ENCODE measurements at places on chromosomes 7 and 10. TPM values are rescaled to one million over a fixed set of nuclear protein-coding genes. Genes with fewer than 3 reads are reported as not detected.

Gene PAXIP1
- 16.6 TPM for total RNA-seq

Gene MKI67
- total RNA-seq = 85.4 TPM

Gene NKX6-2
- total RNA-seq = not detected

Gene HMX3
- not detected for total RNA-seq

Gene ARPC1A
- total RNA-seq = 252 TPM

Gene IGFBP1
- total RNA-seq = not detected

Gene PFKP
- 104 TPM for total RNA-seq

Gene WDR37
- total RNA-seq = 4.8 TPM

Gene SPDYE2B
- not detected for total RNA-seq

Gene DNAH11
- 1.5 TPM for total RNA-seq

Gene C1QL3
- total RNA-seq = not detected

Gene CCL26
- total RNA-seq = 33.9 TPM

Gene CALHM3
- total RNA-seq = 0.39 TPM

Gene RNF32
- 0.47 TPM for total RNA-seq

Gene ZP3
- total RNA-seq = 1.9 TPM

GRCh38 chr10:84993251-84994035 lies 665.1 kb downstream of the CCSER2 start:
- DNase-seq = no peak

DNA sequence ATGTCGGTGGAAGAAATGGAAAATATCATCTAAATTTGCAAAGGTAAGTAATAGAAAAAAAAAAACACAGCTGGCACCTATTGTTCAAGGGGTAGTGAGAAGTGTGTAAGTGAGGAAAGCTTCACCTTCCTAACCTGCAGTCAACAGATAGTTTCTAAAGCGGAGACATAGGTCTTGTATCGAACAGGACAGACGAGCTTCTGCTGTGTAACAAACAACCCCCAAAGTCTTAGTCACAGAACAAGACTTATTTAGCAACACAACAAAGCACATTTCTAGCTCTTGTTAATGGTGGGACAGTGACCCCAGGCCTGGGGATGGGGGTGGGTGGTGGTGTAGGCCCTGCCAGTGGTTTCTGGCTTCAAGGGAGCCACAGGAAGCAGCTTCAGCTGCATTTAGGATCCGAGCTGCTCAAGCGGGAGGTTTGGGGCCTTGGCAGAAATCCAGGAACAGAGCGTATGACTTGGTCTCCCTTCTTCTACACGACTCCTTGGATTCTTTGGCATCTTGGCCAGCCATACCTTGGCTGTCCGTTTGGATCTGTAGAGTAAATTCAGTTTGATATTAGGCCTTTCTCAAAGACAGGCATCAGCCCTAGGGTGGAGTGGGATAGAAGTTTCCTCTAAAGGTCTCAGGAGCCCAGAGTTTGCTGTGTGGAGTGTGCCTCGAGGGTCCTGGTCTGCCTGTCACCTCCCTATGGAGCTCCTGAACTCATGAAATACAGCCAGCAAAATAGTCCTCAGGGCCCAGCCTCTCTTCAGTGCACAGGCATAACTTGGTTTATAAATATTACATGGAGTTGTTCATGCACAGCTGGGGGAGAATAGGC lies 56.9 kb upstream of the SHH start:
- no peak for DNase-seq

DNA sequence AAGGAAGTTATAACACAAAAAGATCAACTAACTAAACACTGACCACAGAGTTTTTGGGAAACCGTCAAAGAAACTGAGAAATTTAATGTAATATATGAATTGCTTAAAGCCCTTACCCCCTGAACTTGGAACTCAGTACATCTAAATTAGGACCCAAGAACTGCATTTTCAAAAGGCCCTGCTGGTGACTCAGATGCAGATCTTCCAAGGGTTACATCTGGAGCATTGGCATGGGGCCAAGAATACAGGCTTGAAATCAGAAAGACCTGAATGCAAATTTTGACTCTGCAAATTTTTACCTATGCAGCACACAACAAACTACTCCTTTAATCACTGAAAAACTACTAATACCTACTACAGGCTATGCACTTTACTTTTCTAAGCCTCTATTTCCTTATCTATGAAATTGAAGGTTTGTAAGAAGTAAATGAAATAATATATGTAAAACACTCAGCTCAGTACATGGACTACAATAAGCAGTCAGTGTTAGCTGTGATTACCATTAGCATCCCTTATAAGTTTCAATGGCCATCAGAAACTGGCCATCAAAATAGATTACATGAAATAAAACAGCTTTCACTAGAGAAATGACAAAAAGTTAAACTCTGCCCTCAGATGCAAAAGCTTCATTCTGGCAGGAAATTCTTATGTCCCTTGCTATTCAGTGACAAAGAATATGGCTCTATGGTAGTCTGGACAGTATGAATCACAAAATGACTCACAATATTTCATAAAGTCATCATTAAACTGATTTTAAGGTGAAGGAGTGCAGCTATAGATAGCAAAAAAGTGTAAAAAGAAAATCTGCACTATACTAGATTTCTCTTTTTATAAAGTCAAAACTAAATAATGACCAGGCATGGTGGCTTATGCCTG lies 43.6 kb downstream of the NSUN6 start:
- DNase-seq = peak; percentile 73

GRCh38 chr10:16436758-16437539 lies at the start of gene PTER:
Gene PTER, plus strand, starts transcription at chr10:16437010. Its CDS starts 47,375 bp downstream, at chr10:16484385.
- no peak for DNase-seq

DNA sequence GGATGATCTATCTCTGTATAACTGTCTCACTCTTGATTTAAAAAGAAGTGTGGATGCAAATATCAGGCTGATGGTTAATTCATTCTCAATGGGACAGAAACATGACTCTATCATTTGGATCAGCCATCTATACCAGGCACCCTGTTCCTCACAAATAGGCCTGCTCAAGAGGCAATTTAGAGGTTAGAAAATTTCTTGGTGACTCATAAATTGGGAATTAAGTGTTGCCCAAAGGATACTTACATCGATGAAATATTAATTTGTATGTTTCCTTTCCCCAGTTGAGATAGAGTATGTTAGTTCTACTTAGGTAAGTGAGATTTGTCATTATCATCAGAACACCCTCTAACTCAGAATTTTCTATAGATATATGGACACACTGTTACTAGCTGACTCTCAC lies 57.7 kb downstream of the PRSS58 start:
- DNase-seq = no peak

GRCh38 chr10:79142522-79143309 lies 74.0 kb downstream of the ZMIZ1 start:
- DNase-seq = no peak

- no peak for DNase-seq
Observed at GRCh38 chr10:107098326-107098725, 66.2 kb downstream of the SORCS1 start.

DNA sequence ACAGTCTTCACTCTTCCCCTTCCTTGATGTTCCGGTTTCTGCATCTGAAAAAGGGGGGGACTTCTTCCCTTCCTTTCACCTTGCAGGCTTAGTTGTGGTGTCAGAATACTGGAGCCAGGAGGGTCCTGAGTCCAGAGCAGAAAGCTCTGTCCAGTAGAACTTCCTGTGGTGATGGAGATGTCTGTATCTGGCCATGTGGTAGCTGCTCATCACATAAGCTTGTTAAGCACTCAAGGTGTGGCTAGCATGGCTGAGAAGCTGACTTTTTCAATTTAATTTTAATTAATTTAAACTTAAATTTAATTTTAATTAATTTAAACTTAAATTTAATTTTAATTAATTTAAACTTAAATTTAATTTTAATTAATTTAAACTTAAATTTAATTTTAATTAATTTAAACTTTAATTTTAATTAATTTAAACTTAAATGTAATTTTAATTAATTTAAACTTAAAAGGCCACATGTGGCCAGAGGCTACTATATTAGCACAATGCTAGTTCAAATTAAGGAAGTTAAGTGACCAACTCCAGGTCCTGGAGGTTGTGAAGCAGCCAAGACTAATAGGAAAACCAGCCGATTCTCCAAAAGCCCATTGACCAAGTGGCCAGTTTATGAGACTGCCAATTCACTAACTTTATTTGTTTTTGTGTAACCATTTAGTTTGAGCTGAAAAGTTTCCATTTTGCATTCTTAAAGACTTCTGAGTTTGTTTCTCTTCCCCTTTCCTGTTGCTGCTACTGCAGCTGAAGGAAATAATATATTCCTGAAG lies 16.3 kb downstream of the MSRB2 start:
- DNase-seq = no peak

DNA sequence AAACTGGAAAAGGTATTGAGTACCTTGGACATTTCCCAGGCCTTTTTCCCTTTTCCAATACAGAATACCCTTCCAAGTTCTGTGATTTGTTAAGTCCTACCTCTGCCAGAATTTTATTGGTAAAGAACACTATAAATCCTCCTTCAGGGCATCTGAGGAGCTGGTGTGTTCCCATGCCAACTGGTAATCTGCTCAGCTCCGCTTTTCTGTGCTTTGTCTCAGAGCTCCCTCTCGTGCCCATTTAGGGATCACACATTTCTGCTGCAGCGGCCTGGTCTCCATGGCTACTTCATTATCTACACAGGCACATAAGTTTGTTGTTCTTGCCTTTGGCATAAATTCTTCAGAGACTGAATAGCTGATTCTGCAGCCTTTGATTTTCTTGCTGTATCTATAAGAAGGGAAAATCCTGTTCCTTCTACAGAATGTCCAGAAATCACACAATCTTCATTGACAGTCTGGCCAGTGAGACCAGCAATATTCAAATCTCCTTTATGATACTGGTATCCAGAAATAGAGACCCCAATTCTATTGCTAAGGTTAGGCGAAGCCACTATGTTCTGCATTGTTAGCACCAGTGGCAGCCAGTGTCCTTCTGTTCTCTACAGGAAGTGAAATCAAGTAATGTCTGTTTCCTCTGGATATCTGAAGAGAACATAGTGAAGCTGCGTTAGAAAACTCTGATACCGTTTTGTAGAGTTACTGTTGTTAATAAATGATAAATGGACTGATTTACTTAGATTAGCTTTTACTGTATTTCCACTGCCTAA lies 51.9 kb downstream of the DENND11 start:
- DNase-seq = peak; percentile 90

- DNase-seq = peak; percentile 48
Observed at GRCh38 chr10:11678074-11678793, 63.9 kb upstream of the ECHDC3 start.

GRCh38 chr10:132429281-132430230 lies 32.6 kb downstream of the PWWP2B start:
- DNase-seq = no peak

DNA sequence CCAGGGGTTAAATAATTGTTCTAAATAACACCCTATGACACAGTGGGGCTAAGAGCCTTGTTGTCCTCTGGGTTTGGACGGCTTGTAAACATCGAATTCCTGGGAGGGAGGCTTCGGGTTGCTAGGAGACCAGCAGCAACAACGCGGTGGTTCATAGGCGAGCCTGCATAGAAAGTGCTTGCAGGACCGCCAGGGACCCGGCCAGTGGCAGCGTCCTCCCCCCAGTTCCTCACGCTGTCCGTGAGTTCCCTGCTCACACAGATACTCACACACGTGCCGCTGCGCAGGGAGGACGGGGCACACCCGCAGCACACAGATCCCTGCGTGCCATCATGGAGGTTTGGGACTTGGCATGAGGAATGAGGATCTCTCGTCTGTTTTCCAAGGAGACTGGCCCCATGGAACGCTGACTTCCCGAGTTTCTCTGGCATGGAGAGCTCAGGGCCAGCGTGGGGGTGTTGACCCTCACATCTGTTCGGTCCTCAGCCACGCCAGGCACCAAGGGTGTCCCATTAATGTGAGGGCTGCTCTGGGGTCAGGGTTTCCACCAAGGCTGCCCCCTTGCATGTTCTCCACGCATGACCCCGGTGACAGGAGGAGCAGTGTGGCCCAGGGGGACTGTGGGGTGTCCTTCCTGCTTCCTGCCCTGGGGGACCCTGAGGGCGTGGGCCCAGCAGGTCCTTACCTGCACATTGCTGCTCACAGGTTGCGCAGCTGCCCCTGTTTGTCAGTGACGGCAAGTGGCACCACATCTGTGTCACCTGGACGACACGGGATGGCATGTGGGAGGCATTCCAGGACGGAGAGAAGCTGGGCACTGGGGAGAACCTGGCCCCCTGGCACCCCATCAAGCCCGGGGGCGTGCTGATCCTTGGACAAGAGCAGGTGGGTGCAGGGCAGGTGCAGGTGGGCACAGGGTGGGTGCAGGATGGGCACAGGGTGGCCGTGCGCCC lies 9.7 kb downstream of the NPTX2 start:
- DNase-seq = peak; percentile 18

DNA sequence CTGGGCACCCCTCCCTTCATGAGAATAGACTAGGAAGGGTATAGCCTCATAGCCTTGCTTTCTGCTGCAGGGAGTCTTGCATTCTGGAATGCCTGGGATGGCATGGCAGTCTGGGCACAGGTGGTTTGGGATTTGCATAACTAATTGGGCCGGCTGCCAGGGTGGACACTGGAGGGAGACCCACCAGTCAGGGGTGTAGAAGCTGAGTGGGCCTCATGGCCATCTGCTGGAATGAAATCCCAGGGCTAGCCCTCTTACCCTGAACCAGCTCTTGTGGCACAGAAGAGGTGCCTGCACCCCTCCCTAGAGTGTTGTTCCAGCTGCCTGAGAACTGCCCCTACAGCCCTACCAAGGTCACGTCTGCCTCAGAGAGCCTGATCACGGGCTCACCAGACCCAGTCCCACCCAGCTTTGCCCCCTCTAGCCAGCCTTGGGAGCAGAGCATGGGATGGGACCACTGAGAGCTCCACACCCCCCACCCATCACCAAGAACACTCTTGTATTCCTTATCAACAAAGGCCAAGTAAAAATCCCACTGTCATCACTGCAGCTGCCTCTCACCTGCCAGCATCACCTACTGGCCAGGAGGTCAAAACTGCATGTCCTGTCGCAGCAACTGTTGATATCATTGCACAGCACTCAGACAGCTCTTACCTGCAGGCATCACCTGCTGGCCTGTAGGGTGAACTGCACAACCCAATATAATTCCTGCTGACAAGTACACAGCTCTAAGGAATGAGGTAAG lies 148.9 kb downstream of the ZEB1 start:
- DNase-seq = no peak

- DNase-seq = no peak
Observed at GRCh38 chr10:12906051-12906541, 95.4 kb downstream of the CCDC3 start.

DNA sequence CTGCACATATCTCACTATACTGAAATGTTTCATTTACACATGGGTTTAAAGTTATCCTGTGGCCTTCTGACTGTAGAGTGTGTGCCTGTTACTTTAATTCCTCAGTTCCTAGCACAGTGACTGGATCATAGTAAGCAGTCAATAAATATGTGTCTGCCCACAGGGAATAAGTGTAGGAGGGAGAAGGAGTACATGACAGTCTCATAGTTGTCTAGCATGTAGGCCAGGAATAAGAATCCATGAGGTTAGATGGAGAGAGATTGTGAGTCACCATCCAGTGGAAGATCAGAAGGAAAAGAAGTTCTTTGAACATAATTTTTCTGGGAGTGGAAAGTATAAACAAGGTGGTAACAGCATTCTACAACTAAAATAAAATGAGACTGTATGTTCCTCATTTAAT lies 36.6 kb upstream of the SEMA3A start:
- DNase-seq = peak; percentile 78

Data from M059J (cell line).